ENCODE measurements at places on chromosomes 16 and 17.
A peak's percentile ranks its signal among the peaks of the same experiment; 100 is the strongest.

GRCh38 chr16:67169642-67170167, 633 bp upstream of the NOL3 start:
- no peak for DNase-seq

DNA sequence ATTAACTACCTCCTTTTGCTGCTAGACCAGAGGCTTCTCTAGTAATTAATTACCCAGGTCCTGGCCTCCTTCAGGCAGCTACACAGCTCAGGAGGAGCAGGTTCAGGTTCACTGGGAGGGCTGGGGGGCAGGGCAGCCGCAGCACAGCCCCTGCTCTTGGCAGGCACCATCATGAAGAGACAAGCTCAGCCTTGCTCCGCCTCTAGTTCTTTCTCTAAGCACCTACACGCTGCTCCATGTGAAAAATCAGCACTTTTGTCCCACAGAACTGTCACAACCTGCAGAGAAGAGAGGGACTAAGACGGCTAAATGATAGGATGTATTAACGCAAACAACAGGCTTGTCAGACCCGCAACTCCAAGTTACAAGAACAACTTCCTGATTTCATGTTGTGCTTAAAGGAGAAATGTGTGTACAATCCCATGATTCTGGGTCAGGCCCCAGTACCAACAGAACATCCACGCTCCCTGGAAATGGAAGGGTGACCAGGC, 53.4 kb downstream of the GRB2 start:
- DNase-seq, result no peak

- DNase-seq, result no peak
Measured at GRCh38 chr17:2366747-2367494, 29.6 kb downstream of the SGSM2 start.

- DNase-seq, result no peak
Measured at GRCh38 chr16:23423496-23424049, 29.4 kb downstream of the COG7 start.

- no peak for DNase-seq
Measured at GRCh38 chr16:48885471-48885870, 275.5 kb upstream of the N4BP1 start.

DNA sequence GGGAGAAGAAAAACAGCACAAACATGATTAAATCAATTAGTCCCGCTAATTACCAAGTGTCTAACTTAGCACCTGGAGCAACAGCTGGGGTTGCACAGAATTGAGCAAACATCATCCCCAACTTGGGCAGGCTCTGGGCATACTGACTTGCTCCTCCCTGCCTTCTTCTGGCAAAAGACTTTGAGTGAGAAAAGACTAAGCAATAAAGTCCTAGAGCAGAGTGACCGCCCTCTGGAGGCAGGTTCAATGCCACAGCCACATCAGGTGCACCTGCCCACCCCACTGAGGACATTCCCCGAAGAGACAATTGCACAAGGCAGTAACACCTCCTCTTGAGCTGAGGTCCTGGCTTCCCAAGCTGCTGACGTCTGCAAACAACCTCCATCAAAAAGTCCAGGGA, 358.3 kb downstream of the SOX9 start:
- no peak for DNase-seq

DNA sequence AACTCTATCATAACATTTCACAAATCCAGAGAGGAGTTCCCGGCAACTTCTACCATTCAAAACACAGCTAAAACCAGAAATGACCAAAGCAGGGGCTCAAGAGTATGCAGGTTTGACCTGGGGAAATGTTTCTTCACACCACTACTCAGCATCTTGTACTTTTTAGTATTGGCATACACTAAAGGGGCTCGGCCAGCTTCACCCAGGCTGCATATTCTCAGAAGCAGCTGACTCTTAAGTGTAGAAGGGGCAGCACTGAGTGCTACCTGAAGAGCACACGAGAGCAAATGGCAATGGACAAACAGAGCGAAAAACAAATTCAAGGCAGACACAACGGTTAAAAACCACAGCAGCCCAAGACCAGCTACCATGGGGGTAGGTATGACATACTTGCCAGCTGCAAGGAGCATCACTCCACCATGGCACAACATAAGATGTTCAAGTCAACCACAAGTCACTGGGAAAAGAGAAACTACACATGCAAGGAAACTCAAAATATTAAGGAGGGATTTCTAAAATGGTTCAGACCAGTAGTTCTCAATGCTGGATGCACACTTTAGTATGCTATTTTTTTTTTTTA, 34.4 kb downstream of the N4BP1 start:
- DNase-seq, result peak; percentile 26

DNA sequence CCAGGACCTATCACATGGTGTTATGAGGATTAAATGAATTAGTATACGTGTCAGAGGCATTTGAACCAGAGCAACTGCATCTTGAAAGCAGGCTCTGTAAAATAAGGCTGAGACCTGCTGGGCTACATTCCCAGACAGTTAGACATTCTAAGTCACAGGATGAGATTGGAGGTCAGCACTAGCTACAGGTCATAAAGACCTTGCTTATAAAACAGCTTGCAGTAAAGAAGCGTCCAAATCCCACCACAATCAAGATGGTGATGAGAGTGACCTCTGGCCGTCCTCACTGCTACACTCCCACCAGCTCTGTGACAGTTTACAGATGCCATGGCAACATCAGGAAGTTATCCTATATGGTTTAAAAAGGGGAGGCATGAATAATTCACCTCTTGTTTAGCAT, 71.8 kb downstream of the IRF8 start:
- DNase-seq, result no peak

DNA sequence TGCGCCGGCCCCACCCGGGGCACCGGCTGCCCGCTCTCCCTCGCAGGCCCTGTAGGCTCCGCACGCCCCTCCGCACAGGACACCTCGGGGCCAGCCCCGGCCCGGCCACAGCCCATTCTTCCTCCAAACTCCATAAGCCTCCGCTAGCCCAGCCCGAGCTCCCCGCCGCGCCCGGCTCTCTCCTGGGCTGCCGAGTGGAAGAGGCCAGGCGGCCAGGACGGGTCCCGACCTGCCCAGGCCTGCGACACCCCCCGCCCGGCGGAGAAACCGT, 397 bp downstream of the NCOR1 start:
- DNase-seq, result no peak

DNA sequence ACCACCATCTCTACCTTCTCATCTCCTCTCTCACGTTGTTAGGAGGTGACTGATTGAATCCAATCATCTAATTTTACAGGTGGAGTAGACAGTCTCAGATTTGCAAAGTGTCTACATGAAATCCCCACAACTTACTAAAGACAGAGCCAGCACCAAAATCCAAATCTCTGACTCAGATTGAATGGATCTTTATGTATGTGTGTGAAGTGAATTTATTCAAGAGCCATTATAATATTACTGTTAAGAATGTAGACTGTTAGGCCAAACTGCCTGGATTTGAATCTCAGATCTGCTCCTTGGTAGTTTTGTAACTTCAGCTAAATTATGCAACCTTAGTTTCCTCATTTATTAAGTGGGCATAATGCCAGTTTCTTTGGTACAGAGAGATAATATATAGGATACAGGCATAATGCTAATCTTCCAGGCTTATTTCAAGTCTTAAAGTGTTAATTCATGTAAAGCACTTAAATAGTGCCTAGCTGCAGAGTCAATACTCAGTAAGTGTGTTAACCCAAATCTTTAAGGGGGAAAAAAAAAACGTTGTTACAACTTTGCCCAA, 12.7 kb downstream of the CNEP1R1 start:
- DNase-seq, result no peak

GRCh38 chr17:75878174-75878998, at the start of gene TRIM47:
Gene TRIM47, minus strand, starts transcription at chr17:75878581. Its CDS starts 33 bp downstream, at chr17:75878548.
- DNase-seq, result no peak

DNA sequence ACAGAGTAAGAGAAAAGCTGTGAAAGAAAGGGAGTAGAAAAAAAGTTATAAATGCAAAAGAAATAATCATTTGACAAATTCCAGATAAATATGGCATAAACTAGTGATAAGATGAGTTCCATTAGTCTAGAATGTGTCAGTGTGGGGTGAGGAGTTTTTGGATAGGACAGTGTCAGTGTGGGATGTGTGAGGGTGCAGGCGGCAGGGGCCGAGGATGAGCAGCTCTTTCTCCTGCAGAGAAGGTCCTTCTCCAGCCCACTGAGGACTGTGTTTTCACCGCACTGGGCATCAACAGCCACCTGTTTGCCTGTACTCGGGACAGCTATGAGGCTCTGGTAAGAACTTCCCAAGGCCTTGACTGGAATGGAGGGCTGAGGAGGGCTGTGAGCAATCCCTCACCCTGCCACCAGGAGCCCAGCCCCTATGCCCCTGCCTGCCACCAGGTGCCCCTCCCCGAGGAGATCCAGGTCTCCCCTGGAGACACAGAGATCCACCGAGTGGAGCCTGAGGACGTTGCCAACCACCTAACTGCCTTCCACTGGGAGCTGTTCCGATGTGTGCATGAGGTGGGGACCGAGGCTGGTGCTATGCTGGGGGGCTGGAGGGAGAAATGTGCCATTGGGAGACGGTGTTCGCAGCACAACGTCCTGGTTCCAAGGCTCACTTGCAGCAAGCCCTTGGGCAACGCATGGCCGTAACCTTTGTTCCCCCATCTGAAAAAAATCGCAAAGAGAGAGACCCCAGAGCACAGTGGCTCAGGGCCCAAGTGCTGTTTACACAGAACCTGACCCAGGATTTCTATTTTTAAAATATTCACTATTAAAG, 13.1 kb downstream of the RAPGEFL1 start:
- DNase-seq, result peak; percentile 34

DNA sequence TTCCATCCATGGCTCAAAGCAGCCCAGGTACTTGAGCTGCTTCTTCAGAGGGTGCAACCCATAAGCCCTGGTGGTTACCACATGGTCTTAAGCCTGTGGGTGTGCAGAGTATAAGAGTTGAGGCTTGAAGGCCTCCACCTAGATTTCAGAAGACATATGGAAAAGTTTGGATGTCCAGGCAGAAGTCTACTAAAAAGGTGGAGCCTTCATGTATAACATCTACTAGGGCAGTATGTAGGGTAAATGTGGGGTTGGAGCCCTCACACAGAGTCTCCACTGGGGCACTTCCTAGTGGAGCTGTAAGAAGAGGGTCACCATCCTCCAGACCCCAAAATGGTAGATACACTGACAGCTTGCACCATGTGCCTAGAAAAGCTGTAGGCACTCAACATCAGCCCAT, 120.9 kb downstream of the HS3ST3A1 start:
- DNase-seq, result no peak

GRCh38 chr16:82146957-82147356, 23.1 kb downstream of the MPHOSPH6 start:
- DNase-seq, result no peak

GRCh38 chr16:50815382-50815781, 73.5 kb downstream of the CYLD start:
- DNase-seq, result no peak

- DNase-seq, result no peak
Measured at GRCh38 chr16:10880594-10881452, 3.8 kb downstream of the CIITA start.

DNA sequence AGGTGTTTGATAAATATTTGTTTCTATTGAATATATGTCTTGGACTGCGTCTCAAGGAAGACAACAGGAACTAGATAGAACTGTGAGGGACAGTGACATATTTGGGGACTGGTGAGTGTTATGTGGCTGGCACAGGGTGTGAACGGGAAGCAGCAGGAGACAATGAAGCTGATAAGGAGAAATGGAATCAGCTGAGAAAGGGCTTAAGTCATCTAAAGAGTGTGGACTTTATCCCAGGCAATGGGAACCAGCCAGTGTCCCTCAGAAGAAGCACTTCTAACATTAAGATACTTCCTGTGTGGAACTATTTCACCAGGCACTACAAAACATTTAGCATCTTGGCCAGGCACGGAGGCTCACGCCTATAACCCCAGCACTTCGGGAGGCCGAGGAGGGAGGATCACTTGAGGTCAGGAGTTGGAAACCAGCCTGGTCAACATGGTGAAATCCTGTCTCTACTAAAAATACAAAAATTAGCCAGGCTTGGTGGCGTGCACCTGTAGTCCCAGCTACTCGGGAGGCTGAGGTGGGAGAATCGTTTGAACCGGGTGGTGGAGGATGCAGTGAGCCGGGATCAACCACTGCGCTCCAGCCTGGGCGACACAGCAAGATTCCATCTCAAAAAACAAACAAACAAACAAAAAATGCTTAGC, 41.2 kb downstream of the ARHGAP17 start:
- DNase-seq, result no peak

GRCh38 chr17:68580236-68580770, 20.9 kb downstream of the FAM20A start:
- no peak for DNase-seq

- no peak for DNase-seq
Measured at GRCh38 chr17:68843522-68843921, 111.7 kb downstream of the ABCA8 start.

DNA sequence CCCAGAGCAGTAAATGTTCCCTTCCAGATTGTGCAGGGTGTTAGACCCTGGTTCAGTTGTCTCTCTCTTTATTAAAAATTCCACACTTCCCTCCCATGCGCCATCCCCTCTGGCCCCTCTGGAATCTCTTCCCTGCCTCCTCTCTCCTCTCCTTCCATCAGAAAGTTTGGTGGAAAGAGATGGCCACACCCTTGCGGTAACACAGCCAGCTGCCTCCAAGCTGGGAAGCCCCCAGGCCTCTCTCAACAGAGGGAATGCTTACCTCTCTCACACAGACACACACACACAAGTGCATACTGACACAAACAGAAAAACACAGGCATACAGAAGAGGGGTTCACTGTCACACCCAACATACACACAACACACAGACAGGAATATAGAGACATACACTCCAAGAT, 220.5 kb downstream of the C16orf78 start:
- no peak for DNase-seq

GRCh38 chr17:46121165-46121764, 72.0 kb downstream of the KANSL1 start:
- no peak for DNase-seq

GRCh38 chr16:50635505-50636392, 45.4 kb downstream of the SNX20 start:
- no peak for DNase-seq

DNA sequence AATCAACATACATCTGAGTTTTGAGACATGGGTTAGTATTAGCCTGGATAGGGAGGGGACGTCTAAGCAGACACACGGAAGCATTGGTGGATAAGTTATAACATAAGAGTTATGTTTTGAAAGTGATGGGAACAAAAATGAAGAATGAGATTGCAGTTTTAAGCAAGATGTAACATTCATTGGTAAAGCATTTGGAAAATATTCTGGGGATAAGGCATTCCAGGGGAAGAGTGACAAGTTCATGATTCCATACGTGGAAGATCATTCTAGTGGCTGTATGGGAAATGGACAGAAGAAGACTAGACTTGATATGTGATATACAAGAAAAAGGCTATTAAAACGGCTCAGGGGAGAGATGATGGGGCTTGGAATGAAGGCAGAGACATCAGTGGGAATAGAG, 632.9 kb downstream of the CDH8 start:
- no peak for DNase-seq

GRCh38 chr16:49862694-49863093, 6.8 kb upstream of the ZNF423 start:
- DNase-seq, result no peak

DNA sequence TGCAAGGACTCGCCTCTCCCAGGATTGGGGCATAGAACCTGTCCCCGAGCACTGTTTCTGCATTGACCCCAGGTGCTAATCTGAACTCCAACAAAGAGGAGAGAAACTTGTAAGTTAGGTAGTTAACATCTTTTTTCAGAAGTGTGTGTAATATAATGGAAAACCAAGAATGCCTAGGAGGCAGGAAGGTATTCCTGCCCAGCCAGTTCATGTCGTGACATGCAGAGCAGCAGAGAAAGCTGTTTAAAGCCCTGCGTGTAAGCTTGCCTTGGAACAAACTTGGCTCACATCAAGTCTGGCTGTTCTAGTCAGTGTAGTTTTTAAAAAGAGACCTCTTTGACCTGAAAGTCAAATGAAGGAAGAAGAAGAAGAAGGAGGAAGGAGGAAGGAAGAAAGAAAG, 2.1 kb upstream of the GNA13 start:
- DNase-seq, result no peak

- DNase-seq, result no peak
Measured at GRCh38 chr16:68400083-68400923, 48.0 kb downstream of the SMPD3 start.
